ENCODE measurements at places on chromosomes 6 and 20.

DNA sequence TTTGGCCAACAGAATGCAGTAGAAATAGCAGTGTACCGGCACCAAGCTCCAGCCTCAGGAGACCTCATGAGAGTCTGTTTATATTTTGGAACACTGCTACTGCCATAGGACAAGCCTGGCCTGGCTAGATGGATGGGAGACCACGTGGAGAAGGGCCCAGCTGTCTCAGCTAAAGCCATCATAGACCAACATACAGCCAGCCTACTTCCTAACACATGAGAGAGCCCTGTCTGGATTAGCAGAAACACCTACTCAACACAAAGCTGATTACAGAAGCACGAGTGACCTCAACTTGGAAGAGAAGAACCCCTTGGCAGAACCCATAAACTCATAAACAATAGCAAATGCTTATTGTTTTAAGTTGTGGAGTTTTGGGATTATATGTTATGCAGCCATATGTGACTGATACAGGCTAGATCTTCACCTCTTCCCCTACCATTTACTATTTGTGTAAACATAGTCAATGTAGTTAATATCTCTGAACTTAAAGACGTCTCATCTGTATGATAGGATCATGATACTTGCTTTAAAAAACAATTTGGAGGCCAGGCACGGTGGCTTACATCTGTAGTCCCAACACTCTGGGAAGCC, 199.4 kb upstream of the ZNF217 start:
- no peak for DNase-seq

GRCh38 chr20:51574248-51575033, 31.9 kb upstream of the NFATC2 start:
- DNase-seq, result no peak

- no peak for DNase-seq
These were observed 42.0 kb downstream of the JARID2 start for GRCh38 chr6:15287670-15288375.

- DNase-seq, result no peak
These were observed 52.1 kb upstream of the FBXO30 start for GRCh38 chr6:145866456-145867396.

GRCh38 chr6:111740506-111740905, 132.7 kb downstream of the FYN start:
- no peak for DNase-seq

DNA sequence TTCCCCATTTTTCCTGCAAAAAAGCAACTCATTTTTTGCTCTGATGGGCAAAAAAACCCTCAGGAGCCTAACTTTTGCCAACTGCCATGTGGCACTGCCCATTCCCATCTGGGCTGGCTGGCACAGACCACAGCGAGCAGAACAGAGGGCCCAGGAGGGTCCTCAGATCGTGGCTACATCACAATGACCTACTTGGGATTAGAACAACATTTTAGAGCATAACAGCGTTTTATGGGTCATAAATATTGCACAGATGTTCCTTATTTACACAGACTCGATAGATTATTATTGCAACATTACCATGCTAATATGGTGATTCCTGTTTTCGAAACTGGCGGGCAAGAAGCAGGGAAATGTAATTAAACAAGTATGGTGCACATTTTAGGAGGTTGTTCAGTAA, 28.0 kb downstream of the PTPRT start:
- no peak for DNase-seq

DNA sequence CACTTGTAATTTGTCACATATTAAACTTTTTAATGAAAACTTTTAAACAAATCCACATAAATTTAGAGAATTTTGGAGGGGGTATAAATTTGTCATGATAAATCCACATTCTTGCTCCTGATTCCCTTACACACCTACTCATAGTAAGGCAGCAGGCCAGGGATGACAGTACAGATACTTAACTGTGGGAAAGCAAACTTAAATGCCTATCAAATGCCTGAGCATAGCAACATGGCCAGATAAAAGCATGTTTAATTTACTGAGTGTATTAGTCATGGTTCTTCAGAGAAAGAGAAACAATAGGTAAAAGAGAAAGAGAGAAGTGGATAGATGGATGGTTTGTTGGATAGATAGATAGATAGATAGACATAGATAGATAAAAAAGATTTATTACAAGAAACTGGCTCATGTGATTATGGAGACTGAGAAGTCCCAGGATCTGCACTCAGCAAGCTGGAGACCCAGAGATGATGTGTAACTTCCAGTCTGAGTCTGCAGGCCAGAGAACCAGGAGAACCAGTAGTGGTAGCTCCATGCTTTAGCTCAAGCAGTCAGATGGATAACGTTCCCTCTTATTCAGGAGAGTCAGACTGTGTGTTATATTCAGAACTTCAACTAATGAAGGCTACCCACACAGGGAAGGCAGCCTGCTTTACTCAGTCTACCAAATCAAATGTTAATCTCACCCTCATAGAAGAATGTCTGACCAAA, 15.9 kb upstream of the ADGRF1 start:
- DNase-seq, result no peak

DNA sequence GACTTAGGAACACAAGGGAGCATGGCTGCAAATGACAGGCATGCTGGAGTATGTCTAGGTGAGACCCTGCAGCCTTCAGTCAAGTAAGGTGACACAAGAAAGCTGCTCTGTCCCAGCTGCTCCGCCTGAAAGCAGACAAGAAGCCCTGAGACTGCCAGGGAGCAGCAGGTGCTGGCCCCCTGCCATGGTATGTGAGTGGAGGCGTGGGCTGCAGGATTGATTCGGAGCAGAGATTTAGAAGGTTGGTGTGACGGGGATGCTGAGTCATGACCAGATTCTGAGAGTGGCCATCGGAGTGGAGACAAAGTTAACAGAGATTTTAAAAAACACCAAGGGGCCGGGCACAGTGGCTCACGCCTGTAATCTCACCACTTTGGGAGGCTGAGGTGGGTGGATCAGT, 17.8 kb downstream of the LRP11 start:
- DNase-seq, result no peak

- DNase-seq, result no peak
These were observed 100.8 kb downstream of the BFSP1 start for GRCh38 chr20:17430125-17430950.

- DNase-seq, result no peak
These were observed 212.2 kb upstream of the FOXA2 start for GRCh38 chr20:22796469-22797077.

DNA sequence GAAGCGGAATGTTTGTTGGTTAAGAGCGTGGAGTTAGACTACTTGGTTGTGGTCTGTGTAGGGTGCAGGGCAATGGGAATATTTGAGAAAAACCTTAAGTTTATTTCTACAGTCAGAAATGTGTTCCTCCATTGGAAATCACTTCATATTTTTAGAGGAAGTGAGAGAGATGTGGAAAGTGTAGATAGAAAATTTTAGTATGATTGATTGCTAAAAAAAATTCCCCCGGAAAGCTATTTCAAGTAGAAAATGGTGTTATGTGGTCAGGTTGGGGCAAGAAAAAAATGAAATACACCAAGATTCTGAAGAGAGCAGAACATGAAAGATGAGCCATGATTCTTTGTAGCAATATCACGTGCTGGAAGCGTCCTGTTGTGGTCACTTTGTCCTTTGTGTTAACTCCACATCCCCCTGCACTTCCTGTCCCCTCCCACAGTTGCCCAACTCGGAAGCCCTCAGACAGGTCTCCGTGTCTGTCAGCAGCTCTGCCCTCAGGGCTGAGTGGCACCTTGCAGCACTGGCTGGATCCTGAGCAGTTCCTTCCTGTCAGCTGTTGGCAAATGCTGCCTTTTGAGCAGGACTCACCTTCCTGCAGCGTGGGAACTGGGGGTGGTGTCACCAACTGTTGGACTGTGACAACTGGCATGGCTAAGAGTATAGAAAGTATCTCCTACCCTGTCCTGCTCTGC, 137.5 kb upstream of the SLC24A3 start:
- no peak for DNase-seq

GRCh38 chr6:4717124-4717523, 59.1 kb upstream of the CDYL start:
- no peak for DNase-seq

GRCh38 chr6:160733050-160733646, 31.1 kb downstream of the PLG start:
- DNase-seq, result no peak

DNA sequence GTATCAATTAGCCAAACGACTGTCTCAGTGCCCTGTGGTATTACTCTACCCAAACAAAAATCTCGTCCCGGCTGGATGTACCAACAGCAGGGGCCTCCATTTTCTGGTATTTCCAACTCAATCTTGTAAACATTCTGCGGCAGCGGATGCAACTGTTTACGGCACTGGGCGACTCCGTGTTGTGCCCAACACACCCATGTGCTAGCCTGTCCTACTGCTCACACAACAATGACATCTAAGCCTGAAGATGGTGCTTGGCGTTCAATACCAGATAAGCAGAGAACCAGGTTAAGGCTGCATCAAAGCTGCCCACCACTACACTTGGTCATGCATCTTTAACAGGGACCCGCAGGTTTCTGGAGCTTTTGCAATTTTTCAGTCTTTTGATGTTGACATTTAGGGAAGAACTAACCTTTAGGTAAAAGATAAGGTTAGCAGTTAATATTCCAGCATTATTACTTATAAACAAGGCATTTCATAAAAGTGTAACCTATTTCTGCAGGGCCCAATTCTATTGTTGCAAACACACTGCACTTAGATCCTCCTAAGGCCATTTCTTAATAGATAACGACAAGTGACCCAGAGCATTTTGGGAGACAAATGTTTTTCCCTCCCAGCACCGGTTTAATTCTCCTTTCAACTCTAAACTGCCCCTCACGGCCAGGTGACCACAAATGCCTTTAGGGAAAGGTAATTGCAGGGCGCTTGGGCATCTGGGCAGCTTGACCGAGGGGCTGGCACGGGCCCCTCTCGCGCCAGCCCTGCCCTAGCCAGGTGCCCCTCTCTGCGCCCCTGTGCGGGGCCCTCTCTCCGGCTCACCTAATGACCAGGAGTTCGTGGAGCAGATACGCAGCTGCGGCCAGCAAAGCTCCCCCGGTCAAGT, 945 bp downstream of the FAXC start:
- DNase-seq, result no peak

GRCh38 chr20:50680105-50680960, 11.0 kb downstream of the RIPOR3 start:
- no peak for DNase-seq

DNA sequence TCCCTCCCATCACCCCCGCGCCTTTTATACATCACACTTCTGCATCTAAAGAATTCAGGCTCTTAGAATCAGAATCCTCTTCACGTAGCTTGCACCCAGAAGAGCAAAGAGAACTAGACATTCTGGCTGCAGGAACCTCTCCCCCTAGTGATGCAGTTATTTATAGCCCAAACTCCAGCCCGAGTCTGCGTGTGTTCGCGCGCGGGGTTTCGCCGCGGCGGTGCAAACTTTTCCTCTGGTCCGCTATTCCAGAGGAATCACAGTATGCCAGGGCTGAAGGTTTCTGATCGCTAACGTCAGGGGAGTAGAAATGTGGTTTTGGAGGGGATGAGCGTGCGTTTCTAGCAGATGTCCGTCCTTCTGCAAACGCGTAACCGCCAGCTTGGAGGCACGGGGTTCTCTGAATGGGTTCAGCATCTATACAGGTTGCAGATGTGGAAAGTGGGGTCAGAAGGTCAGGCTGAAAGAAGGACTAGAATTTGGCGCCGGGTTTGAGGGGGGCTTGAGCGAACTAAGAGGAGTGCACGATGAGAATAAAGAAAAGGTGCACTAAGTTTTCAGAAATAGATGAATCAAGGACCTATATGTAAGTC, 1.8 kb downstream of the EPHA7 start:
- DNase-seq, result no peak

- no peak for DNase-seq
These were observed 45.4 kb downstream of the PRND start for GRCh38 chr20:4767084-4767483.

DNA sequence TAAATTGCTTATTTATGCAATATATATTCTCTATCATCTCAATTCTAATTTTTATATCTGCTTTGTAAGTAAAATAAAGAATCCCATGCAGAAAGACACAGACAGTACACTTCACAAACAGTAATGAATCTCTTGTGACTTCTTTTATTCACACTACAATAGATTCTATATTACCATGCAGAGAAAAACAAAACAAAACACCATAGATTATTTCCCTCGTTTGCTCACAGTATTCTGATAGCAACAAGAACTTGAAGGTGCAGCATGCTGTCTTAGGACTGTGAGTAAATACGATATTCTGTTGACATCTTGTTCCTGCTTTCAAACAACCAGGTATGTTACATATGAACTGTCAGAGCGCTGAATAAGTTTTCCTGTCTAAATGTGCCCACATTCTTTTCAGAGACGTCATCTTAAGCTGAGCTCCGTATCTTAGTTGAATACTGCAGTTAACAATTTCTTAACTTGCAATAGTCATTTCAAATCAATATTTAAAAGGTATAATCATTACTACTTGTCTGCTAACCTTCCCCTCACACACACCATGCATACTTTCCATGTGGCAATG, 140.1 kb downstream of the BTBD9 start:
- DNase-seq, result no peak

- no peak for DNase-seq
These were observed 4.9 kb downstream of the ALDH8A1 start for GRCh38 chr6:134945045-134945444.

GRCh38 chr6:11772109-11772825, 6.3 kb downstream of the ADTRP start:
- no peak for DNase-seq

- DNase-seq, result no peak
These were observed 881 bp upstream of the MCM3 start for GRCh38 chr6:52285177-52286068.

DNA sequence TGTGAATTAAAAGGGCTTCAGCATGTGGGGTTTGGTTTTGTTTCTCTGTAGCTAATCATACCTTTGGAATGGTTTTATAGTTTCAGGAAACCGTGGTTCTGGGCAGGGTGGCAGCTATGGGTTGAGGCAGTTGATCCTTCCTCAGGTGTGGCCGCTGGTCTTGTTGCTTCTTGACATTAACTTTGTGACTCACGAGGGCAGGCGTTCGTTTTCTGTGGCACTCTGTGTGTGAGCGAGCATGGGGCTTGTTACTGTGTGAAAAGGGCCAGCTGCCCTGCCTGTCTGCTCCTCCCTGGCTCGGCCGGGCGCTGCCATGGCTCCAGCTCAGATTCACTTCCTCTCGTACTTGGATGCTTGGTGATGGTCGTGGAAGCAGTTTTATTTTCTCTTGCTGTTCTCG, 16.2 kb downstream of the DNAJC5 start:
- no peak for DNase-seq

DNA sequence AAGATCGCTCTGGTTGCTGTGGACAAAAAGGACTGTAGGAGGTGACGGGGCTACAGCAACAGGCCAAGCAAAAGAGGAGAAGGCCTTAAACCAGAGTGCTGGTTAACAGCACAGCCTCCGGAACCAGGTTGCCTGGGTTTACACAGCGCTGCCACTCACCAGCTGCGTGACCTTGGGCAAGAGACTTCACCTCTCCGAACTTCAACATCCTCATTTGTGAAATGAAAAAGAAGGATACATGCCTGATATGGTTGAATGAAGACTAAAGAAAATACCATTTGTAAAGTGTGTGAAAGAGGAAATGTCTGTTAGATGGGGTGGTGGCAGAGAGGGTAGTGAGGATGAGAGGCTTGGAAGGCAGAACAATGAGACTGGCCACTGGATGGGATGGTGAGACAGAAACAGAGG, 44.9 kb downstream of the PREX1 start:
- no peak for DNase-seq

All from stimulated activated CD8-positive, alpha-beta memory T cell treated with anti-CD3 and anti-CD28 coated beads, Interleukin-15, amount 100 ng/mL, for 1 hour (primary cell).